K562 (cell line): ENCODE measurements at places on chromosomes 1 and 21. TPM values are rescaled to one million over a fixed set of nuclear protein-coding genes. Genes with fewer than 3 reads are reported as not detected.

CELA3B gene
- 3.1 and 3.8 TPM in 2 replicates for total RNA-seq

HMCN1 gene
- total RNA-seq: 0.13 and 0.16 TPM in 2 replicates

CTTNBP2NL gene
- 1.4 and 1.6 TPM in 2 replicates for total RNA-seq

ARHGEF10L gene
- total RNA-seq: 0.13 TPM in 2 replicates
